ENCODE measurements at places on chromosomes 1 and 21. TPM values are rescaled to one million over a fixed set of nuclear protein-coding genes. Genes with fewer than 3 reads are reported as not detected.

DNA sequence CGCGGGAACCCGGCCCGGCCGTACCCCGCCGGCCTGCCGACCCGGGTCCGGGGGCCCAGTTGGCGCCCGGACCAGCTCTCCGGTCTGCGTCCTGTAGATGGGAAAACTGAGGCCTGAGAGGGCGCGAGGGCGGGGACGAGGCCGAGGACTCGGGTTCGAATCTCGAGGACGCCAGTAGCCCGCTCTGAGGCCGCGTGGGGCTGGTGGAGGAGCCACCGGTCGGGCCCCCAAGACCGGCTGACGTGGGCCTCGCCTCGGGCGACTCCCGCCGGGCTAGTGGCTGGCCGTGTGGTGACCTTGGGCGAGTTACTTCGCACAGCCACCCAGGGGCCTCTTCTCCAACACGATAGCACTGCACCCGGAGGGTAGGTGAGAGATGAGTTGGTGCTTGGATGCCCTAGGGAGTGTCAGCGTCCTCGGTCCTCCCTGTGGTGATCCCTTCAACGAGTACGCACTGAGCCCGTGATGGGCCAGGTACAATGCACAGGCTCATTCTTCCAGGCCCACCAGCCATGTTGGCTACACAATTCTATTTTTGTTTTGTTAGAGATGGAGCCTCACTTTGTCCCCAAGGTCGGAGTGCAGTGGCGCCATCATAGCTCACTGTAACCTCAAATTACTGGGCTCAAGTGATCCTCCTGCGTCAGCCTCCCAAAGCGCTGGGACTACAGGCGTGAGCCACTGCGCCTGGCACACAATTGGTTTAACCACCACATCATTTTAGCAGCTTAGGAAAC lies 404 bp upstream of the SCMH1 start:
- DNase-seq, result no peak

The KCNE1 gene
- 0.45 TPM for total RNA-seq

The OXCT2 gene
- total RNA-seq, result 0.88 TPM

The DCST1 gene
- total RNA-seq, result not detected

The GBP7 gene
- not detected for total RNA-seq

DNA sequence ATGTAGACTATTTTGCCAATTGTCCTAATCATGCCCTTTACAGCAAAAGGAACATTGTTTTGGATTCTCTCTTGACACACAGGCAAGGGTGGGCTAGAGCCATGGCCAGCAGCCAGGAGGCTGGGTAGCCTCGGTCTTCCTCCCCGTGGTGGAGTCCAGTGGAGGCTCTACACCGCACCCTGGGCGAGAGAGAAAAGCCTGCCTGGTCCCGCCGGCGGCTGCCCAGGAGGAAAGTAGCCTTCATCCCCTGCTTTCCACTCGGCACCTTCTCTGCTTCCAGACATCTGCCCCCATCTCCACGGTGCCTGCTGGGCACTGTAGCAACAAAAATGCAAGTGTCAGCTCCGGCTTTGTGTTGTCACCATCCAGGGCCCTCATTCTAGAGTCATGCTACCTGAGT lies 21.6 kb downstream of the PROK1 start:
- DNase-seq, result no peak

DNA sequence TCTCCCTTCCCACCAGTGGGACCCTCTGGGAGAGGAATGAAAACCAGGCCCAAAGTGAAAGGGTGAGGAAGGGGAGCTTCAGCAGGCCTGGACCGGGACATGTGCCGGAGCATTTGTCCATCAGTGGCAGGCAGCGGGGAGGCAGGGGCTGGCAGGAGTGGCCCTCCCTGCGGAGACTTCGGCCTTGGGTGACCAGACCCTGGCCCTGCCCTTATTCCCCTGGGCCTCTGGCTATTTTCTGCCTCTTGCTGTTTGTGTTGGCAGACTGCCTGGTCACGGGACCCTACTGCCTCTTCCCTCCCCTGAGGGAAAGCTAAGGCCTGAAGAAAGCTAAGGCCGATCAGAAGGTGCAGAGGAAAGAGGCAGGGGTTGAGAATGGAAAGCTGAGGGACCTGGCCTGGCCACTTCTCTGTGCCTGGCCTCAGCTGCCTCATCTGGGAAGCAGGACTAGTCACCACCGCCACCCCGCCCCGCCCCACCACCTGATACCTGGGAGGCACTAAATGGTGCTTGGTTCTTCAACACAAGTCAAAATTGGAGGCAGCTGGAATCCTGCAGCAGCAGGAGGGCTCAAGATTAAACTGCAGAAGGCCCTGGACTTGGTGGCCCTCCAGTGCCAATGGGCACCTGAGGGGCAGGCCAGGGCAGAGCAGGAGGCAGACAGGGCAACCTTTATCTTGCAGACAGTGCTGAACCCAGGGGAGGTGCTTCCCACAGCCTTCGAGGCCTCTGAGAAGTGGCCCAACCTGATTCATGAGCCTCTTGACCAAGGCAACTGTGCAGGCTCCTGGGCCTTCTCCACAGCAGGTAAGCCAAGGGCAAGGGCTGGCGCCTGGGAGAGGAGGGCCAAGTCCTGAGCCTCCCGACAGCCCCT lies 7.9 kb downstream of the TINAGL1 start:
- DNase-seq, result peak; percentile 81

The CTSE gene
- total RNA-seq, result not detected

DNA sequence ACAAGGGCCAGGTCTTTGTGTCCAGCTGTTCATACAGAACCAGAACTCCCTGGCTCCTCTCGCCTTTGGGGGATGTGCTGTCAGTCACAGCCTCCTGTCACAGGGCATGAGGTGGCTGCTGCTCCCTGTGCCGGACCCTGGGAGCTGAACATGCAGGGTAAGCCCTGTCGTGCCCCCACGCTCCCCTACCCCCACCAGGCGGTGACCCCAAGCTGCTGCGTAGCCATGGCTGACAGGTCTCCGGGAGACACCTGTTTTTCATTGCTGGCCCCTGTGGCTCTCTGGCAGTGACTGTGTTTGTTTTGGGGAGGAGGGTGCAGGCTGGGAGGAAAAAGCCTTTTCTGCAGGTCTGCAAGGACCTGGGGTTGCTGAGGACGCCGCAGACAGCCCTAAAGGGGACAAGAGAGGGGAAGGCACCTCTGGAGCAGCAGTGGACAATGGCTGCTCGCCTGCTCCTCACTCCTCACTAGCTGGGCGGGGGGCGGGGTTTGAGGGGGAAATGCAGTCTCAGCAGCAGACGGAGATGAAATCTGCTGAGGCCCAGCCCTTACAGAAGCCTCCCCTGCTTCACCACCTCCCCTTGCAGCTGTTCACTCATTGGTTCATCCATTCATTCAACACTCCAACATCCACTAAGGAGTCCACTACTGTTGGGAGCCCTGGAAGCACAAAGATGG lies 81.4 kb downstream of the TRABD2B start:
- DNase-seq, result no peak

GRCh38 chr1:96234299-96234698 lies 487.3 kb upstream of the PTBP2 start:
- no peak for DNase-seq

- no peak for DNase-seq
These were observed 139.6 kb upstream of the WNT4 start for GRCh38 chr1:22282364-22282995.

- DNase-seq, result no peak
These were observed 68.6 kb downstream of the NOS1AP start for GRCh38 chr1:162138112-162138511.

DNA sequence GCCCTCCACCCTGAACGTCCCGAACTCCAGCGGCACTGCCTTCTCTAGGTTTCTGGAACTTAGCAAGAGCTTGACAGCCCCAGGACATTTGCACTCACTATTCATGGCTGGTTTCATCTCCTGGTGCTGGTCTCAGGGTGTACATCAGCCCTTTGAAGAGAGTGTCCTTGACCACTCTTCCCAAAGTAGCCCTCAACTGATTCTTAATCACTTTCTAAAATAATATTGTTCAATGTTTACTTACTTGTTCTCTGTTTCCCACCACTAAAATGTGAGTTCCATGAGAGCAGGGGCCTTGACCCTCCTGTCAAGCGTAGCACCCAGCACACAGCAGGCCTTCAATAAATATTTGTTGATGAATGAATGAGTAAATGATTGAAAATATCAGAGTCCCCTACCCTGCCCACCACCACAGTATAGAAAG lies 262.5 kb downstream of the RHOU start:
- no peak for DNase-seq

DNA sequence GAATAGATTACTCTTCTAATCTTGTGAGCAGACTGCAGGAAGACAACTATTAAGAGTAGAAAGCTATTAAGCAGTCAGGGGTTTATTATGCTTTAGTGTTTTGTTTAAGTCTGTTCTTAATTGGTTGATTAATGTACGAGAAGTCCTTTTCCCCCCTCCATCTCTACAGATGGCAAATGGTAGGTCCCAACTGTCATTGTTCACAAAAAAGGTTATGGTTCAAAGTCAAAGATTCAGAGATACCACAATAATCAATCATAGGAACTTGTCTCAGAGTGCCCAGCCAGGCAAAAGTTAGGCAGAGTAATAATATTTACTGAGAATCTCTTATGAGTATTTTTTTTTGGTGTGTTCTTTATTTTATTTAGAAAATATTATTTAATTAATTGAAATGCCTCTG lies 26.8 kb downstream of the NFIA start:
- no peak for DNase-seq

GRCh38 chr1:85074365-85074964 lies 26.2 kb upstream of the MCOLN3 start:
- no peak for DNase-seq

- DNase-seq, result no peak
These were observed 73.8 kb upstream of the S1PR1 start for GRCh38 chr1:101162736-101163735.

DNA sequence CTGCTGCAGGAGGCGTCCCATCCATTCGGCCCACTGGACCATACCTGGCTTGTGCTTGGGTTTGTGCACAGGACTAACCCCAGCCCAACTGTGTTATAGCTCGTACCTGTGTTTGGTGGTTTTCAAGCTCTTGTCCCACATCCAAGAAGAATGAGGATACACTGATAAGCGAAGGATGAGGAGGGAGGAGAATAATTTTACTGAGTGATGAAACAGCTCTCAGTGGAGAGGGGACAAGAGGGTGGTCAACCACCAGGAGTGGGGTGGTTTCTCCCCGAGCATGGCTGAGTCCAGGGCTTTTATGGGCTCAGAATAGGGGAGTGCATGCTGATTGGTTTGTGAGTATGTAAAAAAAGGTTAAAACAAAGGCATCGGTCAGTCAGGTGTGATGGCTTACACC lies 12.1 kb upstream of the USP48 start:
- DNase-seq, result no peak

The FAM177B gene
- total RNA-seq, result not detected

DNA sequence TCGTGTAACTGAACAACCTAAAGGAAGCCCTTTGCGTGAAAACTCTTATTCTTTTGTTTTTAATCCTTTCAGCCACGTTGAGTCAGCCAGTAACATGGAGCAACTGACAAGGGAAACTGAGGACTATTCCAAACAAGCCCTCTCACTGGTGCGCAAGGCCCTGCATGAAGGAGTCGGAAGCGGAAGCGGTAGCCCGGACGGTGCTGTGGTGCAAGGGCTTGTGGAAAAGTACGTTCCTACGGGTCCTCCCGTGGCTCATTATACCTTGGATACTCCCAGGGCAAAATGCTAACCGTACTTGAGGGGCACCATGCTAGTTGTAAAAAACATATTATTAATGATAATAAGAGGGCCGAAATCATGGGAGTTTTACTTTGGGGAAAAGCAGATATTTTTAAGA lies 49.4 kb downstream of the LAMC2 start:
- no peak for DNase-seq

DNA sequence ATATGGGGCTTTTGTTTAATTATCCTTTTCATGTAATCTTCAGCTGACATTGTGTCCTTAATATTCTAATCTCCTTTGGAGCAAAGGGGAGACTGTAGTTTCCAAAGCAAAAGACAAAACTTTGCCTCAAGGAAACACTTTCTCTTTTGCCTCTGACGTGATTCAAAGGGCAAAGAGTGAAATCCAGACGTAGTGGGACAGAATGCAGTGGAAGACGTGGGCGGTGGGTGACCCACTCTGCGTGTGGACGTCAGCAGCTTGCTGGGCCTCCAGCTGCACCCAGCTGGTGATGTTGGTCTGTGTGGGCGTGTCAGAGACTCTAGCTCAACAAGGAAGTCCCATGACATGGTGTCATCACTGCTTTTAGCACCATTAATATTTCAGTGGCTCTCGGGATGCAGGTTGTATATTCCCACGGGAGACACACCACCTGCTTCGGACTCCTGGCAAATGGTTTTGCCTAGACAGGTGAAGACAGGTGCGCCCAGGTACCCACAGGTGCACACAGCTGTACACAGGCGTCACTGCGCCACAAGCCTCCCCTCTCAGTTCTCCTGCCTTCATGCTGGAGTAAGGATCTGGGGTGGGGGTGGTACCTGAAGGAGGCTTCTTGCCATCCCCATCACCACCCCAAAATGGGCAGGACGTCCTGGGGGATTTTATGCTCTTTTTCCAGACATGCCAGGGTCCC lies 292.1 kb upstream of the VAMP3 start:
- peak; percentile 91 for DNase-seq

Measured in myocyte (in vitro differentiated cells).